RPMI8226 (cell line): ENCODE measurements at places on chromosomes 3 and 15.
A peak's percentile ranks its signal among the peaks of the same experiment; 100 is the strongest.

DNA sequence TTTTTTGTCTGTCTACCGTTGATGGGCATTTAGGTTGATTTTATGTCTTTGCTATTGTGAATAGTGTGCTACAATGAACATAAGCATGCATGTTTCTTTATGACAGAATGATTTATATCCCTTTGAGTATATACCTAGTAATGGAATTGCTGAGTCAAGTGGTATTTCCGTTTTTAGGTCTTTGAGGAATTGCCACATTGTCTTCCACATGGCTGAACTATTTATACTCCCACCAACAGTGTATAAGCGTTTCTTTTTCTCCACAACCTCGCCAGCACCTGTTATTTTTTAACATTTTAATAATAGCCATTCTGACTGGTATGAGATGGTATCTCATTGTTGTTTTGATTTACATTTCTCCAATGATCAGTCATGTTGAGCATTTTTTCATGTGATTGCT, 89.6 kb upstream of the GALNT15 start:
- DNase-seq: no peak

- DNase-seq: no peak
Observed at GRCh38 chr3:168888781-168889180, 774.7 kb downstream of the MECOM start.

- DNase-seq: no peak
Observed at GRCh38 chr3:169575381-169575780, 88.1 kb downstream of the MECOM start.

DNA sequence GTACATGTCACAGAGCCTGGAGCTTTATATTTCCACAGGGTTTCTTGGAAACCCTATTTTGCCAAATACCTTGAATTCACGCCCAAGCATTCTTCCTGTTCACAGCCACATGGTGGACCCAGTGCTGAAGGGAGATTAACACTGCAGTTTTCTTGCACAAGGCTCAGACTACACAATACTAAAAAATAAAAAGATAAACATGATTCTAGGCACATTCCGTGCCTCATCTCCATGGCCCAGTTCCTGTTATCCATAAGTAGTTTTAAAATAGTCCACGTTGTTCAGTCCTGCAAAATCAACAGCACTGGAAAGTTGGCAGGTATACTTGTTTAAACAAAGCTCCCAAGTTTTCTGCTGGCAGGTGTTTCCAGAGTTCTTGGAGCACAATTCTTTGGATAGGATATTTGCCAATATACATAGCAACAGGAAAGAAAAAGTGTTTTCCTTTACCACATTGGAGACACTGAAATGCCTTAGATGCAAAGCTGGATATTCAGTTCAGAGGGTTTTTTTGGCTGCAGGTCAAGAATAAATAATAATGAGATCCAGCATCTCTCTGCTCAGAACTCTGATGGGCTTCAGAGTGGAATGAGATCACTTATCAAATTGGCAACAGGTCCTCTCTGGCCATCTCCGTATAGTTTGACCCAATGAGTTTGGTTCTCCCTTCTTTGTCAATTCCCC, 88.1 kb upstream of the TGFBR2 start:
- no peak for DNase-seq

DNA sequence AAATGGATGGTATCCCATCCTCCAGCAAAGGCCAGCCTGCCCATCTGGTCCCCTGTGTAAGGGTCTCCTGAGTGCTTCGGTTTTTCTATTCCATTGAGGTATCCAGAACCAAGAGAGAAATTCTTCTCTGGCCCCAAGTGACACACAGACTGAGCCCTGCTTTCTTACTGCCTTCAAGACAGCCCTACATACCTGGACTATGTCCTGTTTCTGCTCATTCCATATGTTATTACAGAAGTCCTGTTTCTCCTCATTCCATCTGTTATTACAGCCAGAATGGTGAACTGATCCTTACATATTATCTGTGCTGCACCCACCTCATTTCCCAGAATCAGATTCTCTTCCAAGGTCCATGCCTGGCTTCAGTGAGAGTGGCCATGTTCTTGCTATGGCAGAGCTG, 115.2 kb downstream of the DCLK3 start:
- no peak for DNase-seq

DNA sequence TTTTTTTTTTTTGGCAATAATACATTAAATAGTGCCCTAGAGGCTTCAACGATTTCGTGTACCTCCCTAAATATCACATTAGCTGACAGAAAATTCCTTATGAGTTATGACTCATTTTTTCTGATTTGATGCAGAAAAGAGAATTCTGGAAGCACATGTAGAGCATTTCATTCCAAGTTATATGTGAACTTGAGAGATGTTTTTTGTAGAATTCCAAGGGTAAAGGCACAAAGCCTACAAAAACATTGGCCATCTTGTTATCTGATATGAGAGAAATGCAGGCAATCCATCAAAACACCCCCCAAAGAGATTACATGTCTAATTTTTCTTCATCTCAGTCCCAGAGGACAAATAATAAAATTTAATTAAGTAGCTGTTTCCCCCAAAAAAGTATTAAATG, 6.7 kb upstream of the PFN2 start:
- DNase-seq: no peak

DNA sequence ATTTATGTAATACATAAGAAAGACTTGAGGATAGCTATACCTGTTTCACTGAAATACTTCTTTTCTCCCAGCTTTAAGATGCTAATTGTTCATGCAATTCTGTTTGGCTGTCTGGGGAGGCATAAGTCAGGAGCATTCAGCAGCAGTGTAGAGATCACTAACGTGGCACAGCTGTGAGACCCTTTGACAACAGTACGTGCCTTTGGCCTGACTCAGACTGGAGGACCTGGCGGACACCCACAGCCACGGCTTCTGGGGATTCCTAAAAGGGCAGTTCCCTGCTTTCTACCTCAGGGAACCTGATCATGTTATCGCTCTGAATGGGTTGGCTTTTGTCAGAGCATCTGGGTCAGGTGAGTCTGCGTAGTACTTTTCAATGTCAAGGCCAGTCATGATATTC, 295.0 kb upstream of the ICE2 start:
- no peak for DNase-seq

- DNase-seq: peak; percentile 75
Observed at GRCh38 chr3:9916734-9917680, at the start of gene IL17RC. IL17RC (plus strand) TSS chr3:9917098; CDS start chr3:9917316, 218 bp downstream.

- no peak for DNase-seq
Observed at GRCh38 chr3:193680220-193680619, 87.2 kb downstream of the OPA1 start.

DNA sequence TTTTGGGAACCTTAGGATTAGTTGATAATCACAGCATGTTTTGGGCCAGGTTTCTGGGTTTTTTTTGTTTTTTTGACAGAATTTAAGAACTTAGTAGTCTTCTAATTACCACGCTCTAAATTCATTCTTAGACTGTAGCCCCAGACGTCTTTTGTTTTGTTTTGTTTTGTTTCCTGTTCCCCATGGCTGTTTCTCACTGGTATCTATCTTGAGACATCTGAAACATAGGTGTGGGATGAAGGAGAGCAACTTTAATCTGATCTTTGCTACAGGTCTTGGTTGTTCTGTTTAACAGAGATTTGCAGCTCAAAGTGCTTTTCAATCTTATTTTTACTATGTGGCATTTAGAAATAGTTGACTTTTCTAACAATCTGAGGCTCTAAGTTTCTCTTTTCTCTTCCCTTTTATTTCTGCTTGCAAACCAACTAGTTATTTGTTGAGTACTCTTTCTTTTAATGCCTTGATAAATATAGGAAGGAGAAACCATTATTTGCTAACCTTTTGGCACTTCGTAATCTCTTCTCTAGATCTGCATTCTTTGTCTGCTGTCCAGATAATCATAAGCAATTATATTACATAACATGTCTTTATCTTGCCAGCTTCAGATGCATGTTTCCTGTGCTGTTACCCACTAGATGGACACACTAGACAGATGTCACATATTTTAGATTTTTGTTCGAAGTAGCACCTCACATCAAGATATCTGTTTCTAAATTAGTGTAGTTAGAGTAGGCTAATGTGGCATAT, 40.9 kb downstream of the FBXL2 start:
- no peak for DNase-seq

DNA sequence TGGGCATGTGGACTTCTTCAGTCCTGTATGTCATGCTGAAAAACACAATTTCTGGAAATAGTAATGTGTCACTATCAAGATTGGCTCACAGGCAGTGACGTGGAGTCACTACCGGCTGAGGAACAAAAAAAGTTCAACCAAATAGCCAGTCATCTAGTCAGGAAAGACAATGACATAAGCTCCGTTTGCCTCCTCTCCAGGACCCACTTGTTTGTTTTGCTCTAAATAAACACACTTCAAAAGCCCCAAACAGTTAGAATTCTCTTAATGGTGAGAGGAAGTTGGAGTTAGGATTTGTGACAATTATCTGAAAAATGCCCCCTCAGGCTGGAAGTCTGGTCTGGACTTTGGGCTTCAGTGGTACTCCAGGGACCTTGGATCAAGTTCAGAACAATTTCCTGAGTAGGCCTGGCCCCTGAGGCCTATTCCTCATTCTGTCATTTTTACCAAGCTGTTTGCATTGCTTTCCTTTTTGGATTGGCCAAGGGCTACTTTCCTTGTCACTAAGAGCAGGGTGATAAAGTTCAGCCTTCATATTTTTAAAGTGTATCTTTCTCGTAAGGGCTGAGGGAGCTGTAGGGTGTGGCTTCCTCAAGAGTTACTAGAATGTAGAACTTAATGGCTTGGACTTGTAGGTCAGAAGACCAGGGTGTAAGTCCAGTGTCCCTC, 98.9 kb downstream of the EOMES start:
- no peak for DNase-seq
